Spinal cord (tissue), 10 donors: ENCODE measurements at places on chromosomes 7 and 10. TPM values are rescaled to one million over a fixed set of nuclear protein-coding genes. Genes with fewer than 3 reads are reported as not detected.

- no peaks in the 10 kb centered on the region for H3K4me1 ChIP-seq
- H3K27me3 ChIP-seq, result no peaks in the 10 kb centered on the region
- no peak overlapping the region for H3K4me3 ChIP-seq
- H3K36me3 ChIP-seq, result no peaks in the 10 kb centered on the region
Measured at GRCh38 chr7:121151774-121152221, 163.3 kb downstream of the CPED1 start.

DNA sequence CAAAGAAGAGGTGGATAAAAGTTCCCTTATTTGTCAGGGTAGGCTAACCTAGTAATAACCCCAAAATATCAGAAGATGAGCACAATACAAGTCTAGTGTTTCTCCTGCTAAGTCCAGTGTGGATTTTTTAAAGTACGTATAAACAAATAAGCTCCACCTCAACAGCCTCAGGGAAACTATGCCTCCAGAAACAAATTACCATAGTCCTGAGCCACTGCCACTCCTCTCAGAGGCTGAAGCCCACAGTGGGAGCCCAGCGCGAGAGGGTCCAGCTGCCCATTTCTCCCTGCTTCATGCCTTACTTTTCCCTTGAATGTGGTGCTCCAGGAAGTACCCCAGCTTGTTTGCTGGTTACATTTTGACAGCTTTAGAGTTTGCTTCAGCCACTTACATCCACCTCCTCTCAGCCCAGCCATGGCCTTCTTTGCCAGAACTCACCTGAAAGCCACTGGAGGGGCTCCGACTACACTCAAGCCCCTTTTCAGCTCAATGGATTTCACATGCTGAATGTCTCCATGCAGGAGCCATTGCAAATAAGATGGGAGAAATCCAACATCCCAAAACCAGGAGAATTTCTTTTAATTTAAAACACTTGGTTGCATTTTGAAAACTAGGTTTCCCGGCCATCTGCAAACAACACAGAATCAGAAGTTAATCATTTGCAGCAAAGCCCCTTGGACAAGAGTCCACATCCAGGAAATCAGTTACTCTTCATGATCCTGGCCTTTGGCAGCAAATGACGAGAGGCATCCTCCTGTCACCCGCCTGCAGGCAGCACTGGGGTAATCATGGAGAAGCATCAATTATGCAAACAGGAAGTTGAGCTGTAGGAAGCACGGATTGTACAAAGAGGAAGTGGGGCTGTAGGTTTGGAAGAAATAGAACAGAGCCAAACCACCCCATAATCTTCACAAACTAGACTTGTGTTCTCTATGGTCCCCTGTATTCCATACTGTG is 138.1 kb downstream of the HERPUD2 start:
- no peak for DNase-seq
- no peaks in the 10 kb centered on the region for H3K4me1 ChIP-seq
- H3K4me3 ChIP-seq, result no peak overlapping the region
- H3K27ac ChIP-seq, result no peak overlapping the region
- no peaks in the 10 kb centered on the region for H3K36me3 ChIP-seq
- no peaks in the 10 kb centered on the region for H3K27me3 ChIP-seq

GRCh38 chr7:69906283-69906995 is 308.2 kb downstream of the AUTS2 start:
- H3K27me3 ChIP-seq, result no peaks in the 10 kb centered on the region
- peak; percentile 72 for DNase-seq
- peaks cover 3% of the 10 kb centered on the region for H3K36me3 ChIP-seq
- H3K27ac ChIP-seq, result no peak overlapping the region
- no peaks in the 10 kb centered on the region for H3K4me1 ChIP-seq
- H3K4me3 ChIP-seq, result no peak overlapping the region

DNA sequence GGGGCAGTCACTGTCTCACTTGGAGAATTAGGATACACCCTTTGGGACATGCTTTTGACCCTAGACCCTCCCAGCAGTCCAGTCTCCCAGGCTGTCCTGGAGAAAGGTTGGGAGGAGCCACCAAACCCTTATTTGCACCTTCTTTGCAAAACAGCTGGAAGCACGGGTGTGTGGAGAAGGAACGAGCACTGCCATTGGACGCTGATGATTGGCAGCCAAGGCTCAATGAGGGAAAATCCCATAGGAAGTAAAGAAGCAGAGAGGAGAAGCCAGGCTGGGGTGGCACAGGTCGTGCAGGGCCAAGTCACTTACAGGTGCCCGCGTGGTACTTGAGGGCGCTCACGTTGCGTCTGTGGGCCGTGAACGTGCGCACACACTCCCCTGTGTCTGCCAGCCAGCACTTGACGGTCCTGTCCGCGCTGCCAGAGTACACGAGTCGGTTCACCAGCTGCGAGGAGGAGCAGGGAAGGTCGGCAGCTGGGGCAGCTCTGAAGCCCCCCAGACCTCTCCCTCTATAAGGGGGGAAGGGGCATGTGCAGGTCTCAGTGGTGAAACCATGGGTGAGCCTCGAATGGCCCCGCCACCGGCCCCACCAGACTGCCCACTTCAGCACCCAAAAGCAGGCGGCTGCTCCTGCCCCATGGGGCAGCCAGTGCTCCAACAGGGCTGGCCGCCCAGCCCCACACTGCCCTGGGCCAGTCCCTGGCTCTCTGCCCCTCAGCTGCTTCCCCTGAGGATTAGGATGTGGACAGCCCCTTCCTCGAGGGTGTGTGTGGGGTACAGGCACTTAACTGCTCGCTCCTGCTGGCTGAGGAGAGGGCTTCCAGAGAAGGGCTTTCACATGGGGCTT is 24.8 kb downstream of the WDR86 start:
- H3K27ac ChIP-seq, result no peak overlapping the region
- H3K27me3 ChIP-seq, result peaks cover 13% of the 10 kb centered on the region
- peaks cover 35% of the 10 kb centered on the region for H3K4me1 ChIP-seq
- peaks cover 27% of the 10 kb centered on the region for H3K36me3 ChIP-seq

DNA sequence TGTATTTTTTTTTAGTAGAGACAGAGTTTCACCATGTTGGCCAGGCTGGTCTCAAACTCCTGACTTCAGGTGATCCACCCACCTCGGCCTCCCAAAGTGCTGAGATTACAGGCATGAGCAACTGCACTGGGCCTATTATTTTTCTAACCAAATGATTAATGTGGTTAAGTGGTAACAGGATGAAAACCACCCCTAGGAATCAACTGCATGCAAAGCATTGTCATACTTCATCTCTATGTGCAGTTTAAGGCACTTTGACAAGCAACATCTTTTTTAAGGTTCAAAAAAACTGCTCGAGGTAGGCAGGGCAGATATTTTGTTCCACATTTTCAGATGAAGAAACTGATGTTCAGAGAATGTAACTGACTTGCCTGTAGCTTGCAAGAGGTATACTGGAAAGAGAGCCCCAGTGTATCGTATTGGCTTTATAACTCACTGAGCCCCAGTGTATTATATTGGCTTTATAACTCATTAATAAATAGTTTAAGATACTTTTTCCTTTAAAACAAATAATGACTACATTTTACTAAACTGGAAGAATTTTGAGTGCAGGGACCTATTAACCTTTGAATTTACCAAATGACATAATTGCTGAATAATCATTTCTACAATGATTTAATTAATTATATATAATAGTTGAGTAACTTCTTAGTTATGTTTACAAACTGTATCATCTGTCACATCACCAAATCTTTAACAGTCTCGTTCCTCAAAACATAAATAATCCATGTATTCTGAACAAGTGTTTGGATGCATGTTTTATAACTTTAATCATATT is 38.1 kb downstream of the RTKN2 start:
- DNase-seq, result no peak
- H3K27me3 ChIP-seq, result no peaks in the 10 kb centered on the region
- no peak overlapping the region for H3K4me3 ChIP-seq
- H3K27ac ChIP-seq, result no peak overlapping the region
- no peaks in the 10 kb centered on the region for H3K36me3 ChIP-seq
- H3K4me1 ChIP-seq, result no peaks in the 10 kb centered on the region

DNA sequence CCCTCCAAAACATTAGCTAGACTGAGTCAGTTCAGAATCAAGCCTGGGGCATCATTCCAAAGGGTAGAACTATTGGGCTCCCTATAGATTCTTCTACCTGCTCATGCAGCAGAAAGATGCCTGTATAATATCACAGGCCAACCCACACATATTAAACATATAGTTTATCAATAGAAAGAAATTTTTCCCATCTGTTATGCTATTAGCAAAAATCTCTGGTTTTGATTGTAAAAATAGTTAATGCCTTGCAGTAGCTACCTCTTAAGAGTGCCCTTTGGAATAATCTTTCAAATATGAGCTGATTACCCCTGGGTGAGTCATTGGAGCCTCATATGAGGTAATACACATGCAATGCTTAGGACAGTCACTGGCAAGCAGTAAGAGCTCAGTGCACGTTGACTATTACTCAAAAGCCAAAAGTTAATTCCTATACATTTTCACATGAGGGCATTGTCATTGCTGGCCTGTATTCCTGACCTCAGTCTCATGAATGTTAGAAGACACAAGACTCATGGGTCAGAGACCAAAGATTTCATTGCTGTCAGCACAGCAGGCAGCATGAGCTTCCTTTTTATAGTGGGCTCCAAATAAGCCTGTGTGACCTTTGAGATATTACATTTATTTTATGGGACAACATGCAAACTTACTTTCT is 180.0 kb downstream of the FGFR2 start:
- no peaks in the 10 kb centered on the region for H3K27me3 ChIP-seq
- no peaks in the 10 kb centered on the region for H3K36me3 ChIP-seq
- H3K4me3 ChIP-seq, result no peak overlapping the region
- no peaks in the 10 kb centered on the region for H3K4me1 ChIP-seq

DNA sequence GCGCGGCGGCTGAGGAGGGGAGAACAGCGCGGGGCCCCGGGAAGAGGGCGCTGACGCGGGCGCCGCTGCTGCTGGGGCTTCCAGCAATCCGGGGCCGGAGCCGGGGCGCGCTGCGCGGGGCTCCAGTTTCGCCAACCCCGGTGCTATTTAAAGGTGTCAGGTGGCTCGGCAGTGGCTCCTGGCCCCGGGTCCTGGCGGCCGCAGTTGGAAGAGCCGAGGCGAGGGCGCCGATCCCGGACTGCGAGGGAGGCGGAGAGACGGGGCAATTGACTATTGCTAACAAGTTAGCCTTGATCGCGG is 347 bp downstream of the LBX1 start:
- H3K27ac ChIP-seq, result no peak overlapping the region
- H3K4me3 ChIP-seq, result no peak overlapping the region
- DNase-seq, result no peak
- H3K27me3 ChIP-seq, result peaks cover 95% of the 10 kb centered on the region
- H3K4me1 ChIP-seq, result peaks cover 63% of the 10 kb centered on the region

GRCh38 chr7:158024881-158025280 is 562.7 kb downstream of the PTPRN2 start:
- H3K36me3 ChIP-seq, result peaks cover 12% of the 10 kb centered on the region
- no peak for DNase-seq
- H3K27me3 ChIP-seq, result no peaks in the 10 kb centered on the region
- peaks cover 24% of the 10 kb centered on the region for H3K4me1 ChIP-seq
- no peak overlapping the region for H3K27ac ChIP-seq

DNA sequence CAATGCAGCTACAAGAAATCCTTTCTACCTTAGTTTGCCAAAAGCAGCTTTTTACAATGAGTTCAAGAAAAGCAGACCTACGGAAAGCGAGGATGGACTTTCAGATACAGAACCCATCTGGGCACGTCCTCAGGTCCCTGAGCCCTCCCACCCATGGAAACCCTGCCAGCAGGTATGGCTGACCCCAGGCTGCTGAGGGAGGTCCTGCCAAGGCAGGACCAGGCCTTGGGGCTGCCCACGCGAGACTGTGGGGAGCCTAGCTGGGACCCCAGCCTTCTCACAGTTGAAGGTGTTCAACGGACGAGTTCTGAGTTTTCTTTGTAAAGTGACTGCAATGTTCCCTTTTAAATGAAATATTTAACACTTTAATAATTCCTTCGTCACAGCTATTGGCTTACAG is 245.0 kb downstream of the MGMT start:
- no peaks in the 10 kb centered on the region for H3K27me3 ChIP-seq
- peaks cover 7% of the 10 kb centered on the region for H3K36me3 ChIP-seq
- no peak overlapping the region for H3K4me3 ChIP-seq
- no peak overlapping the region for H3K27ac ChIP-seq
- H3K4me1 ChIP-seq, result peaks cover 14% of the 10 kb centered on the region
- DNase-seq, result no peak

Gene NMT2
- polyA plus RNA-seq, result 38.0 TPM

Gene POLR2J3
- polyA plus RNA-seq, result 111 TPM

Gene AGMO
- polyA plus RNA-seq, result 0.30 TPM

Gene PSMC2
- 103 TPM for polyA plus RNA-seq

Gene SLC29A3
- 9.3 TPM for polyA plus RNA-seq

Gene MYH16
- not detected for polyA plus RNA-seq
